NCI-H2171 (cell line): ENCODE measurements at places on chromosomes 5 and 9.

GRCh38 chr5:135019314-135019713 is 14.7 kb downstream of the PITX1 start:
- DNase-seq: no peak

DNA sequence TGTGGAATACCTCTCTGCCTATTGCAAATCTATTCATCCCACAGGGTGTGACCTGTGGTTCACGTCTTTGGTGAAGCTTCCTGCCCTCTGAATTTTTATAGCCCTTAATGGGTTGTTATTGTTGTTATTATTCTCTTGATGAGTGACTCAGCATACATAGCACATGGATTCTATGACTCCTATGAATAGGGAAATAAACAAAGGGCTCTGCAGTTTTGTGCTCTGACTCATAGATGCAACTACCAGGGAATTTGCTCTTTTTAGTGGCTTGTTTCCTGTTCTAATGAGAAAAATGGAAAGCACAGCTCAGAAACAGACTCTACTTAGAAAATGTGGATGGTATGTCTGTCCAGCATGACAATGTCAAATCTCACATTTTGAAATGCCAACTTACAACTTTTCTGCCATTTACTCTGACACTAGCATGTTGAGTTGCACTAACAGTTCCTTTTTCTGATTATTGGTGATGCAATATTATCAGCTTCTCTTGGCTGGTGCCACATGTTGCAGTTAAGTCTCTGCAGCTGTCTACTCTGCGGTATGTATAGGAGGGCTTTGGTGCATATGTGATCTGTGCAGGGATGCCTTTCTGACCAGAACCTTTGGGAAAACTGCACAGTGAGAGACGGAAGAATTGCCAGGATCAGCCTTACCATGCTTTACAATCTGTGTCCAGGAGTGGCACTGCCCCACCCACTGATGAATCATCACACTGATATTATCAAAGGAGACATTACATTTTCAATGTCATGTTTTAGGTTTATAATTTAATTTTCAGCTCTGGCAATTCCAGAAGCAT is 996.4 kb upstream of the WWC1 start:
- no peak for DNase-seq

GRCh38 chr9:123127512-123128075 is 94.1 kb downstream of the GPR21 start:
- DNase-seq: no peak

DNA sequence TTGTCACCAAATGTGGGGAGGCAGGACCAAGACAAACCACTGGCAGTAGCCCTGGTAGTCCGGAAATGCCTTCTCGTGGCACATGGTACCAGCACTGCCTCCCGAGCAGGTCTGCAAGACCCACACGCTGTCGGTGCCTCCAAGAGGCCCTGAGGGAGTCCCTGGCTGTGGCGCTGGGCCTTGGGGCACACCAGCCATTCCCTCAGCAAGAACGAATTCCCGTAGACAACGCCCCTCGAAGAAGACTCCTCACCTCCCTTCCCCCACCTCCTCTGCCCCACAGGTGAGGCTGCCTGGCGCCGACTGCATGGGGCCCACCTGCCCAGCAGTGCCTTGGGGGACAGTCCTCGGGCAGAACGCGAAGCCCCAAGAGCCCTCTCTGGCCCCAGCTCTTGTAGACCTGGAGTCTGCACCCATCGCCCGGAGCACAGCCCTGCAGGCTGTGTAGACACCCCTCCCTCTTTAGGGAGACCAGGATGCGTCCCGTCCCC is 56.0 kb downstream of the EXD3 start:
- no peak for DNase-seq

- no peak for DNase-seq
Observed at GRCh38 chr9:135338546-135338945, 141.0 kb upstream of the PPP1R26 start.

- no peak for DNase-seq
Observed at GRCh38 chr9:123425836-123426365, 69.9 kb downstream of the CRB2 start.

GRCh38 chr5:178330791-178331404 is 98.3 kb upstream of the PHYKPL start:
- DNase-seq: no peak

- no peak for DNase-seq
Observed at GRCh38 chr5:139924294-139925215, 118.5 kb downstream of the NRG2 start.

DNA sequence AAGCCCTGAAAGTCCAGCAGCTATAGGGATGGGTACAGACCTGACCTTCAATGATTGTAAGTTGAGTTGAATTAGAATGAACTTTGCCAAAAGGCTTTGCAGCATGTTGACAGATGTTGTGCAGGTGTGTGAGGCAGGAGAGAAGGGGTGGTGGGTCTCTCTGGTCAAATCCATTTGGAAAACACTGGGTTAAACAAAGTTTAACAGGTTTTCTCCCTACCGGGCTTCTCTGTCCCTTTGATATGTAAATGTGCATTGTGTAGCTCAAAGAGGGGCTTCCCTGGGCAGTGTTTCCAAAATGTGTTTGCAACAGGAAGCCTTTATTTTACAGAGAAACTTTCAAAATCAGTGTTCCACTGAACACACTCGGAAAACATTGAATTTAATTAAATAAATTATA is 72.1 kb upstream of the BRINP1 start:
- DNase-seq: no peak

GRCh38 chr9:106769331-106769730 is 93.6 kb upstream of the ZNF462 start:
- DNase-seq: peak; percentile 90

- peak; percentile 22 for DNase-seq
Observed at GRCh38 chr5:56356836-56357160, 123.7 kb upstream of the ANKRD55 start.

- DNase-seq: no peak
Observed at GRCh38 chr9:92963831-92964606, 16.7 kb downstream of the FGD3 start.

DNA sequence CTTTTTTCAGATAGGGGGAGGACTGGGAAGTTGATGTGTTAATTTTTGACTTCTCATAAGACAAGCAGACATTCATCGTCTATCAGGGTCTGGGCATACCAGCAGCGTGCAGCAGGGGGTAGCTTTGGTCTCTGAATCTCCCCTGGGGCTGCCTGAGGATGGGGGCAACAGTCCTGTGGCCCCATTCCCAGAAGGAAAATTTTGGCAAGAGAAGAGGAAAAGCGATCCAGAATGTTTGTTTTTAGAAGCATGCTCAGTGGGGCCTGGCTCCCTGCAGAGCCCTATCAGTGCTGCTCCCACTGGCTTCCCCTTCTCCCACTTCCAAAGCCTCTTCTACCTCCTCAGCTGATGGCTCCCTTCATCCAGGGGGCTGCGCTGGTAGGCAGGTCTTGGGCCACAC is 194.8 kb upstream of the IL12B start:
- DNase-seq: no peak

DNA sequence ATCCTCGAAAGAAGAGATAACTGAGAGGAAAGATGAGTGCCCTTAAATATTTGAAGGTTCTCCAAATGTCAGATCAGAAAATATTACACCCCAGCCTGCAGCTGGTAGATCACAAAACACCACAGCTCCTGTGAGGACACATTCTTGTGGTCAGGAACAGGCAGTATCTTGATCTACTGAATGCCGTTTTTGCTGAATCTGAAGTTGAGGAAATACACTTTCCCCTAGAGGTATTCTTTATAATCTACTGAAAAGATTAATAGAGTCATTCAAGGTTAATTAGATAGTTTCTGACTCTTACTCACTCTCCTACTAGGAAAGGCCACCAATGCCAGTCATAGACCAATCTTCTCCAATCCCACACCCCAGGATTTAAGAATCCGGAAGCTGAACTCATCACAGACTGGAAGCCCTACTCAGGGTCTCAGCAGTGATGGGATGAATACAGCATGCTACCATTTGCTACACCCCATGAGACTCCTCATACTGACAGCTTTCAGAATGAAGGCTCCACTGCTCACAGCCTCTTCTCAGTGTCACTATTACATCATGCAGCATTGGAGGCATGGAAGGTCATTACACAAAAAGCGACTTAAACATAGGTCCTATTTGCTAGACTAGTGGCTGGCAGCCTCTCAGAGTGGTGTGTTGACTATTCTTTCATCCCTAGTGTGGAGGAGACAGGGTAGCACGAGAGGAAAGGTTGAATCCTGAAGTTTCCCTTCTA is 143.9 kb upstream of the SLC1A3 start:
- no peak for DNase-seq

DNA sequence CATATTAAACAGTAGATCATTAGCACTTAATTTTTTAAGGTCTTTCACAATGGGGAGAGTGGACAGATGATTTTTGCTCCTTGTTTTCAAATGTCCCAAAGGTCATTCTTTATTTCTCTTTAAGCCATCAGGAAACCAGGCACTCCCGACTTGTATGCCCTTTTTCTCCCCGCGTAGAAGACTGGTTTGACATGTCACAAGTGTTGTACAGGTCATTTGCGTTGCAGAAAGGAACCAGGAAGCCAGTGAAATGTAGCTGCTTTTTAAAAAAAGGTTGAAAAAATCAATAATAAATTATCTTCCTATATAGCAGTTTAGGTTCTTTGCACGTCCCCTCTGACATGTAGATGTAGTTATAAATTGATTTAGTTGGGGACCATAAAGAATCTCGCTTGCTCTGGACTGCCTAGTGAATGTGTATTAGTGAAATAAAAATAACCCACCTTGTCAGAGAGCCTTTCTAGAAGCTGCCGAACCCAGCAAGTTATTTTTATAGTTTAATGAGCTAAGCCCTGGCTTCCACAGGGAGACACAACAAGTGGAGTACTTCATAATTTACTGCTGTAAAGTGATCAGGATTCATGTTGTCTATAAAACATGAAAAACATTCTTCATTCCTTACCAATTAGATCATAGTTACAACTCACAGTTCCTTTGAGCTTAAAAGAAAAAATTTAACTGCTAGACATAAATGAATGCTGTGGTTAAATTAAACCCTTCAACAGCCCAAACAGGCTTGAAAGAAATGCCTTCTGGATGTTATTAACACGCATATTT is 404.6 kb downstream of the CSNK1G3 start:
- DNase-seq: no peak

DNA sequence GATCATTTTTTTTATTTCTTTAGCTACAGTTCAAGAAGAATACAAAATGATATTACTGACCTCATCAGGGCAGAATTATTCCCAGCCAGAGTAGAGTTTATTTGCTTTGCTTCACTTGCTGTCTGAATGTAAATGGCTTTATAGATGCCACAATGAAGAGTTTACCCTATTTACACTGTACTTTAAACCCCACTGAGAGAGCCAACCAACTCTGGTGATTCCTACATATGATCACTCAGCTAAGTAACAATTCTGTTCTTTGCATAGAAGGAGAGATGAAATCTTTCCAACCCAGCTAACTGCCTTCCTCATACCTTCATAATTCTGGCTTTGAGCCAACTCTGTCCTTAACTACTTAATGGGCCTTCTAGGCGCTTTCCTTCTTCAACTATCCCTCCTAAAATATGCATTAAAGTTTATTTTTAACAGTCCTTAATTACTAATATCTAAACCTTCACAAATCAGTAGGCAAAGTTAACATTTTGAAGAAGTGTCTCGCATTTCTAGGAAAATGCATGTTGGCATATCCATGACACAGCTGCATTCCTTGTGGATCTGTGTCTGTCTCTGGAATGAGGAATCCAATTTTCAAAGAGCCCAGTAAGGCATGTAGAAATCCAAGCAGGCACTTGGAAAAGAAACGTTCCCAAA is 284.8 kb upstream of the GRAMD2B start:
- no peak for DNase-seq

DNA sequence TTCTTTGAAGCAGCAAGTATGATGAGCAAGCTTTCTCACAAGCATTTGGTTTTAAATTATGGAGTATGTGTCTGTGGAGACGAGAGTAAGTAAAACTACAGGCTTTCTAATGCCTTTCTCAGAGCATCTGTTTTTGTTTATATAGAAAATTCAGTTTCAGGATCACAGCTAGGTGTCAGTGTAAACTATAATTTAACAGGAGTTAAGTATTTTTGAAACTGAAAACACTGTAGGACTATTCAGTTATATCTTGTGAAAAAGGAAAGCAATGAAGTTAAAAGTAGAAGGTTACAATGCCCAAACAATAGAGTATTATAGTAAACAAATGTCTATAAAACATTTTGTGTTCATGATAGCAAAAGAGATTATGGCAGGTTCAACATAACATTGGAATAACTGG is 88.6 kb downstream of the JAK2 start:
- no peak for DNase-seq

GRCh38 chr5:96052374-96052773 is 90.7 kb upstream of the ELL2 start:
- no peak for DNase-seq

- DNase-seq: no peak
Observed at GRCh38 chr5:171263181-171263580, 45.9 kb upstream of the TLX3 start.
